ENCODE measurements at places on chromosomes 13 and 19.

DNA sequence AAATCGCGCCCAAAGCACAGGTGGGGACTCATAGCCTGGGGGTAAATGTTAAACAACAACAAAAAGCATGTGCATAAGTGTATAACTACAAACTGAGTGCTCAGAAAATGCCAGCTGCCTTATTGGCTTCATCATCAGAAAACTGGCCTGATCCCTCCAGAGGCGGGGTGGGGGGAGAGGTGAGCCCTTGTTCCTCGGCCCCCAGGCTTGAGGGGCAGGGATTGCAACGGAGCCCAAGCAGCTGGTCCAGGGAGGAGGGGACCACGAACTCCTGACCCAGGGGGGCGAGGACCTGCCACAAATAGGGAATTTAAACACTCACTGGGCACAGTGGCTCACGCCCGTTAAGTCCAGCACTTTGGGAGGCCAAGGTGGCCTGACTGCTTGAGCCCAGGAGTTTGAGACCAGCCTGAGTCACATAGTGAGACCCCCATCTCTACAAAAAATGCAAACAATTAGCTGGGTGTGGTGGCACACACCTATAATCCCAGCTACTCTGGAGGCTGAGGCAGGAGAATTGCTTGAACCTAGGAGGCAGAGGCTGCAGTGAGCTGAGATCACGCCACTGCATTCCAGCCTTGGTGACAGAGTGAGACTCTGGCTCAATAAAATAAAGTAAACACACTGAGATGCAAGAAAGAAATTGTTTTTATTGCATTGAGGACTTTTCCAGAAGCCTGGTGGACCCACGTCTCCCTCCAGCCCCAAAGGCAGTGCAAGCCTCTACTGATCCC is 8.7 kb downstream of the SIRT6 start:
- DNase-seq: no peak

DNA sequence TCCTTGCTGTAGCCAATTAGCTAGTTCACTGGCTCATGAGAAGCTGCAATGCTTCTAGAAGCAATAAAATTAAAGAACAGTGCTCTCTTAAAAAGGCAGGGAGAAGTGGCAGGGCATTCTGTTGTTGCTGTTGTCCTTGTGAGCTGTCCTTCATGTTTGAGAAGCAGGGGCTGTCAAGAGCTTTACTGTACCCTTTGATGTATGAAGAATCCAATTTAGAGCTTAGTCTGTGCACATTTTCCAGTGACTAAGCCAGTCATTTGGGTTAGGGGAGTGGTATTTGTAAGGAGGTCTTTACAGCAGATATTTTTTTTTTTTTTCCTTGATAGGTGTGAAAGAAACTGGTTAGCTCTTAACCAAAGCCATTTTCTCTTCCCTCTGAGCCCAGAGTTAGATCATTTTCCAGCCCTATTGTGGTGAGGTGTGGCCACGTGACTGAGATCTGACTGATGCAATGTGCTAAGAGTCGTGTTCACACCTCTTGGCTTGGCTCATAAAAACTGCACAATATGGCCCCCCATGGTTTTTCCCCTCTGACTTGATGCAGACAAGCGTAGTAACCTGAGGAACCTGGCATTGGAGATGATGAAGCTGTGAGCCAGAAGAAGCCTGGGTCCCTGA is 309.6 kb upstream of the TMTC4 start:
- DNase-seq: no peak

DNA sequence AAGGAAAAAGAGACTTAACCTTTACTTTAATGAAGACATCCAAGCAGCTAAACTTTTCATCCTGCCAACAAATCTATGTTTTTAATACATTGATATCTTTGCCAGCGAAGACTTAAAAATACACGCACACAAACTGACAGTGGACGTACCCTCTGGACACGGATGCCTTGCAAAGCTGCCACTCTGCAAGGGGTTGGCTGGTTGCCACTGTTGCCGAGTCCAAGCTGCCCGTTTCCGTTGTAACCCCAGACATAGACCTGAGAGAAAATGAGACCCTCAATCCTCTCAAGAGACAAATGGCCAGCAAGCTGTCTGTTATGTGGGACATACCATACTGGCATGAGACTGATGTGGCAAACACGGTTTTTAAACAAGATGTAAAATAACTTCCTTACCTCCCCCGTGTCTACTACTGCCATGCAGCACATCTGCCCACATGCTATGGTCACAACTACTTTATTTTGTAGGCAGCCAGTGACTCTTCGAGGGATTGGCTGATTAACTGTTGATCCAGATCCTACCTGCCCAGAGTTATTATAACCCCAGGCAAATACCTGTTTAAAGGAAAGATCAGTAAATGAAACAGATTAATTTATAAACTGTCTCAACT is 21.2 kb downstream of the RCBTB2 start:
- no peak for DNase-seq

DNA sequence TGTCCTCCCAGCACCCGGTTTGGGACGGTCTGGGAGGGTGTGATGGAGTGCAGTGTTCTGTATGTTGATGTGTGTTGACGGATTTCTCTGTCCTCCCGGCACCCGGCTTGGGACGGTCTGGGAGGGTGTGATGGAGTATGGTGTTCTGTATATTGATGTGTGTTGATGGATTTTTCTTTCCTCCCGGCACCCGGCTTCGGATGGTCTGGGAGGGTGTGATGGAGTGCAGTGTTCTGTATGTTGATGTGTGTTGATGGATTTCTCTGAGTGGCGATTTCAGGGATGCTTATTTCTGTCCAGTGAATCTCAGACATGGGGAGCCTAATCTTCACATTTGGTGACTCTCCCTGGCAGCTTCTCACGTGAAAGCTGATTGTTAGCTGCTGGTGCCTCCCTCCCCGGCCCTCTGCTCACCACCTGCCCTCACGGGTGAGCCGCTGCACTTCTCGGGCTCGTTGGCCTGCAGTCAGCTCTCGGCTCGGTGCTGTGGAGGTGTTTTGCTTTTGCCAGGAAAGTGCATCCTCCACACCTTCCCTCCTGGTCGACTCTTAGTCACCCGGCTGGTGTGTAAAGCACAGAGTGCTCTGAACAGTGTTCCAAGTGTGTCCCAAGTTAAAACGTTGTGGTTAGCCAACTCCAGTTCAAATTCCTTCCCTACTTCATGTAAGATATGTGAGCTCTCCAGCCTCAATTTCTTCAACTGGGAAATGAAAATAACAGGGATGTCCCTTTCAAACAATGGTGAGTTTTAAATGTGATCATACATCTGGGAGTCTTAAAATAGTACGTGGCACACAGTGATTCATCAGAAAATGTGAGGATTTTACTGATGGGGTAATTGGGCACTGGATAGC is 54.6 kb downstream of the ATP11A start:
- no peak for DNase-seq

GRCh38 chr13:106858903-106859532 is 291.1 kb upstream of the ARGLU1 start:
- no peak for DNase-seq

DNA sequence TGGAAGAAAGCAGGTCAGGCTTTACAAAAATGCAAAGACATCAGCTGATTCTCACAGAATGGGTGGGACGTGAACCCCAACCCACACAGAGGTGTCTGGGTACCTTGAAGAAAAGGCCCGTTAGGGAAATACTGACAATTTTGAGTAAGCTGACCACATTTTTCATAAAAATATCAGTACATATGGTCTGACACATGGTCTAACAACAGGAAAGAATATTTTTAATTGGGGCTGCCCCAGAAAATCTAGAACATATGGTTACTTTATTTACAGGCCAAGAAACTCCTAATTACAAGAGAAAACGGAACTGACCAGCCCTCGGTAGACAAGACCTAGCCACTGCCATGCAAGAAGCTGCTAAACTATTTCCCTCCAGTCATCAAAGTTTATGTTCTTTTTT is 48.7 kb upstream of the ITM2B start:
- DNase-seq: no peak

DNA sequence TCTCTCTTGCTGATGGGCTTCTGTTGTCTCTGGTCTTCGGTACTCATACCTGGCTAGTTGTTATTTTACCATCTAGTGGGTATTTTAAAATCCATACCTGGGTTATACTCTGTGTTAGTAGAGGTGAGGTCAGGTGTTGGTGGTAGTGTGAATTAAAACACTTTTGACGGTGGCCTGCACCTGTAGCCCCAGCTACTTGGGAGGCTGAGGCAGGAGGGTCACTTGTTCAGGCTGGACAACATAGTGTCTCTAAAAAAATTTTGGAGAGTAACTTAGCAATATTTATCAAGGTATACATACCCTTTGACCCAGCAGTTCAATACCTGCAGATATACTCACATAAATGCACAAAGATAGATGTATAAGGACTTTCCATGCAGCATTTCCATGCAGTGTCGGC is 55.4 kb downstream of the GSX1 start:
- no peak for DNase-seq

DNA sequence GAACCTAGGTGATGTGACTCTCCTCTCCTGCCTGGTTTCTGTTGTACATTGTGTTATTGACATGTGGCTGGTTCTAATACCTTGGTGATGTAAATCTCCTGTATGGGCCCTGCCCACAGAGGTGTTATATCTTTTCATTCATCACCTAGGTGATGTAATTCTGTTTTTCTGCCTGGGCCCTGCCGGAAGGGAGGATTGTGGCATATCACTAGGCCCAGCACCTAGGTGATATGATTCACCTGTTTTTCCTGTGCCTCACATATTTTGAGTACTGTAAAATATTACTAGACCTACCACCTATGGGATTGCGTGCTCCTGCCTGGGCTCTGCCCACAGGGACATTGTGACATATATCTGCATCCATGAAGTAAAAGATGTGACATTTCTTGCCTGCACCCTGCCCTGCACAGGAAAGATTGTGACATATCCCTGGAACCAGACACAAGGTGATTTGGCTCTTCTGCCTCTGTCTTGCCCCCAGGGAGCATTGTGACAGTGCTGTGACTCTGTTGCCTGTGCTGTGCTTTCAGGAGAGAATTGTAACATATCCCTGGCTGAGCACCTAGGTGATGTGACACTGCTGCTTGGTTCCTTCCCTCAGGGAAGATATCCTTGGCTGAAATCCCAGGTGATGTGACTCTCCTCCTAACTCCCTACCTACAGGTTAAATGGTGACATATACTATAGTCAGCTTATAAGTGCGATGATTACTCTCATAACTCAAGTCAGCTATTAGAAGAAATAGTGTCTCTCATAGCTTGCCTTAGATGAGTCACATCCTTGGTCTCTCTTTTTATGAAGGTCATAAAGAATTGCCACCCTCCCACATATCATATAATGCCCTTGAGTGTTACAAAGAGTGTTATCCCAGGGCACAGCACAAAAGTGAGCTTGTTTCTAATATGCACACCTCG is 13.3 kb upstream of the ZNF681 start:
- no peak for DNase-seq

GRCh38 chr19:49328741-49329140 is 3.8 kb upstream of the SLC6A16 start:
- DNase-seq: no peak

GRCh38 chr19:33554821-33555220 is 33.2 kb upstream of the PEPD start:
- no peak for DNase-seq

DNA sequence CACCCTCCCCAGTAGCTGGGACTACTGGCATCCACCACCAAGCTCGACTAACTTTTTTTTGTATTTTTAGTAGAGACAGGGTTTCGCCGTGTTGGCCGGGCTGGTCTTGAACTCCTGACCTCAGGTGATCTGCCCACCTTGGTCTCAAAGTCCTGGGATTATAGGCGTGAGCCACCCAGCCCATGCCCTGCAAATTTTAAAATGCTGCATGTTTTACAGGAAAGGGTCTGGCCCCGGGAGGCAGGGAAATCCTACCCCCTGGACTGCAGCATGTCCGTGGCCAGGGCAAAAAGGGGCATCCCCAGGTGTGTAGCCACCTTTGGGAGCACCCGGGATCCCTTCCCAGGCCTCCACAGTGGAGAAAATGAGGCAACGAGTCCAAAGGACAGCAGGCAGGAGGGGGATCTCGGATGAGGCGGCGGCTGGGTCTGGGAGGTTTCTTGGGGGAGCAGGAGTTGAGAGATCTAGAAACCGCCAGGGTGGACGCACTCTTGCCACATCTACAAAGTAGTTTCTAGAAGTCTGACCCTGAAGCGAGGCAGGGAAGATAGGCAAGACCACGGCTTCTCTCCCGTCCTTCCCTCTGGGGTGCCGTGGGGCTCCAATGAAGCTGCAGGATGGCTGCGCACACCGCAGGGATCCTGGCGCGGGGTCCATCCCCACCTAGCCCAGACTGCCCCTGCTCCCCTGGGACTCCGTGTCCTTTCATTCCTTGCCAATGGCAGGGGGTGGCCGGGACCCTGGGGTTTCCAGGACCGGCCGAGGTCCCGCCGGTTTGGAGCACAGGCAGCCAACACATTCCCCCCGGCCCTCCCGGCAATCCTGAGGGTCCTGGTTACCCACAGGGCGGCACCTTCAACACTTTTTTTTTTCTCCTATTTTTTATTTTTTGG is 21.3 kb upstream of the ZBTB7A start:
- DNase-seq: no peak

DNA sequence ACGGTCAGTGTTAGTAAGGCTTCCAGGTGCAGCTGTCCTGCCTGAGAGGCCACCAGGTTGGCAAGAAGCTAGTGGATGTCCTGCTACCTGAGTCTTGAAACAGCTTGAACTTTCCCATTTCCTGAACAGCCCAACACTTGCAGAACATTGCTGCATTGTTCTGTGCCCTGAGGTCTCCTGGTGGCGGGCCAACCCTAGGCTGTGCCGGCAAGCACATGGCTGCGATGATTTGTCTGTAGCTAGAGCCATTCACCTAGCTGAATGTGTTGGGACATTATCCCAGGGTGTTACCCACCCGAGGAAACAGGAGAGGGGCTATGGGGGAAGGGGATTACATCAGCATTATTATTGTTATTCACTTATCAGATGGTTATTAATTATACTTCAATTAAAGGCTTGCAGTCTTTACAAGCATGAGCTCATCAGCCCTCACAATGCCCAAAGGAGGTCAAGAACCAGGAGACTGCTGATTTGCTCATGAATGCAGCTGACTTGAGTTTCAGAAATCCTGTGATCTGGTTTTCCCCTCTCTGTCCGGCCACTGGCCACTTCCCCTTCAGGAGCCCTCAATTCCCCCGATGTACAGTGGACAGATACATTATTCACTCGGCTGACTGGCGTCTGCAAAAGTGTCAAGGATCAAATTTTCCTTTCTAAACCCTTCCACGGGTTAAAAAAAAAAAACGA is 187.6 kb upstream of the TSC22D1 start:
- no peak for DNase-seq

DNA sequence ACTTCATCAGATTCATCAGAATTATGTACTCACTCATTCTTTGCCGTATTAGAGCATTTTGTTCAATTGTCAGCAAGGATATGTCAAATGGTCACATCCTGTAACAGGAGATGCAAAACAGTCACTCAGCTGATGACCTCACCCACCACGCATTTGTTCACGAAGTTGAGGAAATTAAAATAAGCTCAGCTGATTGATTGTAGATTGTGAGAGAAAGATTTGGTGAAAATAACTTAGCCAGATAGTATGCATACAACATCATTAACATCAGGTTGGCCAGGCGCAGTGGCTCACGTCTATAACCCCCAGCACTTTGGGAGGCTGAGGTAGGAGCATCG is 22.6 kb upstream of the CDC16 start:
- no peak for DNase-seq

DNA sequence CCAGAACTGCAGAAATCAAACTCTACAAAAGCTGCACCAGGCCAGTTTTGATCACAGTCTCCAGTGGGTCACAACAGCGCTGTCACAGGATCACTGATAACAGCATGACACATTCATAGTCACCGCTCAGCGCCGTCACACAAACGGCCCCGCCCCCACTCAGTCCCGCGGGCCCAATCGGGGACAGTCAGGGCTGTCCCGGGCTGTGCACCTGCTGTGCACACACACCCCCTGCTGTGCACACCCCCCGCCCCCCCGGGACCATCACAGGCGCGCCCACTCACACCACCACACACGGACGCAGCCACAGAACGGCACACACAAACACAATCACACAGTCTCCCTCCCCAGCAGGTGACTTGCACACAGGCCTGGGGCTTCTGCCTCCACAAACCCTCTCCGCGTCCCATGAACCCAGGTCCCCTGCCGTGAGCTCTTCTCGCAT is 435 bp upstream of the ZNF382 start:
- DNase-seq: peak; percentile 81

Data from activated effector memory CD4-positive, alpha-beta T cell treated with Interleukin-2 at 50 U/mL for 16 hours (primary cell).